Small intestine (tissue), 16 donors: ENCODE measurements at places on chromosomes 7 and 10. TPM values are rescaled to one million over a fixed set of nuclear protein-coding genes. Genes with fewer than 3 reads are reported as not detected.

The HOXA5 gene
- polyA plus RNA-seq, result 7.7 TPM

The INTS15 gene
- 16.5 TPM for polyA plus RNA-seq

The CEP55 gene
- 5.4 TPM for polyA plus RNA-seq

The ZCCHC24 gene
- polyA plus RNA-seq, result 12.2 TPM

The FAM221A gene
- polyA plus RNA-seq, result 16.2 TPM

The POLR2J2 gene
- polyA plus RNA-seq, result 1.8 TPM

- H3K27me3 ChIP-seq, result no peaks in the 10 kb centered on the region
- H3K4me3 ChIP-seq, result no peak overlapping the region
- no peak for DNase-seq
- no peak overlapping the region for H3K27ac ChIP-seq
- H3K4me1 ChIP-seq, result no peaks in the 10 kb centered on the region
Observed at GRCh38 chr10:3773460-3774017, 11.5 kb downstream of the KLF6 start.

GRCh38 chr7:20696002-20696605 is 80.6 kb downstream of the ABCB5 start:
- H3K4me1 ChIP-seq, result no peaks in the 10 kb centered on the region
- no peak overlapping the region for H3K27ac ChIP-seq
- H3K4me3 ChIP-seq, result no peak overlapping the region
- no peak for DNase-seq
- H3K36me3 ChIP-seq, result no peaks in the 10 kb centered on the region
- H3K27me3 ChIP-seq, result no peaks in the 10 kb centered on the region

- no peak overlapping the region for H3K27ac ChIP-seq
- peaks cover 2% of the 10 kb centered on the region for H3K4me1 ChIP-seq
- no peak for DNase-seq
Observed at GRCh38 chr7:132797152-132797551, 220.9 kb upstream of the PLXNA4 start.

DNA sequence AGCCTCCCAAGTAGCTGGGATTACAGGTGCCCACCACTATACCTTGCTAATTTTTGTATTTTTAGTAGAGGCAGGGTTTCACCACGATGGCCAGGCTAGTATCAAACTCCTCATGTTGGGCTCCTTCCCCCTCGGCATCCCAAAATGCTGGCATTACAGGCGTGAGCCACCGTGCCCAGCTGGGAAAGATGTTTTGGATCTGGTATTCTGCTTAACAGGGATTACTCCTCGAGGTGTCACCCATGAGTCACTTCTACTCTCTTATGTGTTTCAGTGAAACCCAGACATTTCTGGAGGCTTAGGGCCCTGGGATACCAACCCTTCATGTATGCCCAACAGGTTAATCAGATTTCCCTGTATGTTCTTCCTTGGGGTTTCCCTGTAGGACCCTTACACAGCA is 11.8 kb upstream of the OPN4 start:
- H3K27ac ChIP-seq, result no peak overlapping the region
- H3K27me3 ChIP-seq, result no peaks in the 10 kb centered on the region
- no peak overlapping the region for H3K4me3 ChIP-seq
- DNase-seq, result no peak
- H3K36me3 ChIP-seq, result no peaks in the 10 kb centered on the region
- H3K4me1 ChIP-seq, result no peaks in the 10 kb centered on the region
